ENCODE measurements at places on chromosomes 16 and 17.

DNA sequence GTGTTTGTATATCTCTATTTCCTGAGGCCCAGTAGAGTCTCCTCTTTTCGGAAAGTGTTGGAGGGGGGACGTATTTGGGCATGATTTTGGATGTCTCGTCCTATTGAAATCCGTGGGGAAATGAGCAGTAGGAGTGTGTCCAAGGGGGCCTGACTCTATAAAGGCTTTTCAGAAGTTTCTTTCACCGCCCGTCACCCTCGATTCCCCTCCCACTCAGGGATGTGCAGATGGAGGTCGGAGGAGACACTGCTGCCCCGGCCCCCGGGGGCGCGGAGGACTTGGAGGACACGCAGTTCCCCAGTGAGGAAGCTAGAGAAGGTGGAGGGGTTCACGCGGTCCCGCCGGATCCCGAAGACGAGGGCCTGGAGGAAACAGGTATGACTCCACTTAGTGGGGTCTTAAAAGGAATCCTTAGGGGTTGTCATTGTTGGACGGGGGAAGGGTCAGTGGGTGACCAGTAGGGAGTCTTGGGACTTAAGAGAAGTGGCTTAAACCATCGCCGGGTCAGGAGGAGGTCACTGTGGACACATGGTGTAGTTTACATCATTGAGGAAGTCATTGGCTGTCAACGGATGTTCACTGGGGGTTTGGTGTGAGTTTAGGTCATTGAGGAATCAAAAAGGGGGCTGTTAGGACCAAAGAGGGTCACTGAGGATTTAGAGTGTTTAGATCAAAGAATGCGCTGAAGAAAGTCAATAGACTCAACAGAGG, 424 bp downstream of the MON1B start:
- DNase-seq, result no peak

DNA sequence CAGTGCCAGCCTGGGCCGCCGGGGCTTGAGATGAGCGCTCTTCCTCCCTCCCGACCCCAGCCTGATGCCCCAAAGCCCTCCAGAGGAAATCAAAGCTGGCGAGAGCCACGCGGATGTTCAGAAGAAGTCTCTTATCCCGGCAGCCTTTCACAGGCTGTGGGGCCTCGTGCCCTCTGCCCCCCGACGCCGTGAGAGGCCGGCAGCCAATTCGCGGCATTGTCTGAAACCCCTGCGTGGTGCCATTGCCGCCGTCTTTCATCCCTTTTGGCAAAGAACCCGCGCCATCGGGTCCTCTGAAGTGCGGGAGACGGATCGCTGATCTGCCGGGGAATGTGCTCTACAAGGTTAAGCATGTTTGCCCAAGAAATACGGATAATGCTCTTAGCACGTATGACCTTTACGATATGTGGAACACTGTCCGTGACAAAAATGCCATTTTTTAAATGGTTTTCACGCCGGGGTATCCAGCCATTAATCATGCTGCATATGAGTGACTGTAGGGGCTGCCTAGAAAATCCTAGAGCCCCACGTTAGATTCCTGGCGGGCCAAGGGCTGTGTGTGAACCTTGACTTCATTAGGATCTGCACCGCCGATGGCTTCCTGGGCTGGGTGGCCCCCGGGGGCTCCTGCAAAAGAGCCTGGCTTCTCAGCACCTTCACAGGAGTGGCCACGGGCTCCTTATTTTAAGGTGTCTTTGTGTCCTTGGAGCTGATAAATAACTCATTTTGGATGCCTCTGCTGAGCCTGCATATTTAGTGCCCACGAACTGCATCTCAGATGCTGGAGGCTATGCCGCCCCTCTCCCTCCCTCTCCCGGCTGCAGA, 165.1 kb upstream of the TNRC6C start:
- DNase-seq, result no peak

GRCh38 chr17:58560511-58560910, 46.1 kb upstream of the MTMR4 start:
- no peak for DNase-seq

DNA sequence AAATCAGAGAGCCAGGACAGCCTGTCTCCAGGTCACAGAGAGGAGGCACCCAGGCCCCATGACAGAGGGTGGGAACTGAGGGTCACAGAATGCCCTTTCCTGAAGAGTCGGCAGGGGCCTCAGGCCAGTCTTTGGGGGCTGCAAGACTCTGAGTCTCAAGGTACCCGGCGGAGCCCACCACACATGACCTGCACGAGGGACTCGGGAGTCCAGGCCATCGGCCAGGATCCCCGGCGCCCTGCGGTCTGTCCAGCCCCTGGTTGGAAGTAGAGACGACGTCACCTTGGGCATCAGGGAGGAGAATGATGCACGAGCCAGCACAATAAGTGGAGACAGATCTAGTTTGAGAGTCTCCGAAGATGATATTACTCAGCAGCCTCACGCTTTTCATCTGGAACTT, 234.7 kb upstream of the SDK2 start:
- DNase-seq, result no peak

DNA sequence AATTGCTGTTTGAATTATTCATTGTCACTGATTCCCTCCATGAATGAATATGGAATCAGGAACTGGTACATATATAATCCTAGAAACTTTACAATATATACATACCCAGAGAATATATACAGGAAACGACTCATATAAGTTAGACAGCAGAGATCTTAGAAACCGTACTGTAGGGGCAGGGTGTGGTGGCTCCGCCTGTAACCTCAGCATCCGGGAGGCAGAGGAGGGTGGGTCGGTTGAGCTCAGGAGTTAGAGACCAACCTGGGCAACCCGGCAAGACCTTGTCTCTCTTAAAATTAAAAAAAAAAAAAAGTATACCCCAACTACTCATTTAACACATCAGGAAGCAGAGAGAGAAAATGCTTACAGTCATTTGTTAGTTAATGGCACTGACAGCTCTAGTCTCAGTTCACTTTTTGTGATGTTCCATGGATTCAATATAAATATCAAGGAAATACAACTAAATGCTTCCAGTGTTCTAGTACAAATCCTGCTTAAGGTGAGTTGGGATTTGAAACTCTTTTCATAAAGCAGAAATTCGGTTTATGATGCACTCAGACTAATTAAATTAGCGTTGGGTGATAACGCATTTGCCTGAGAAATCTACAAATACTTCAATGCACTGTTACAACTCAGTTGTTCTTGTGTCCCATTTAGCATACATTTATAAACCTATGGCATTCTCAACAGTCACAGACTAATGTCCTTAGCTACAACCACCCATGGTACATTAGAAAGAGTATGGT, 5.6 kb downstream of the GLG1 start:
- no peak for DNase-seq

GRCh38 chr17:71068408-71068750, 899.0 kb downstream of the KCNJ2 start:
- DNase-seq, result no peak

- peak; percentile 6 for DNase-seq
Measured at GRCh38 chr17:59105852-59106462, 723 bp downstream of the TRIM37 start.

DNA sequence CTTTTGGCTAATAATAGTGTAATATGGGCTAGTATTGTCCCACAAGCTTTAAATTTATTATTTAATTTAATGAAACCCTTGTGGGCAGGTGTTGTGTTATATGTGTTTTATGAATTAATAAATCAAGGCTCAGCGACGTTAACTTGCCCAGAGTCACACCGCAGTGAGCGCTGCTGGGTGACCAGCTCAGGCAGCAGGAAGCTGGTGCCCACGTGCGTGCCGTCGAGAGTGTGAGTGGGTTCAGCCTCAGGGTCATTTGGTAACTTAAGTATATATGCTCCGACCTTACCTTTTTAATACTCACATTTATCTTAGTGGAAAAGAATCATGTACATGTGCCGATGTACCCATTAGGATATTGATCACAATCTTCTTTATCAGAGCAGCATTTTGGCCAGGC, 137.4 kb upstream of the CHMP6 start:
- DNase-seq, result no peak

- DNase-seq, result no peak
Measured at GRCh38 chr16:15605839-15606517, 37.0 kb downstream of the MARF1 start.

- no peak for DNase-seq
Measured at GRCh38 chr17:57108671-57109392, 23.8 kb downstream of the AKAP1 start.

GRCh38 chr16:77579351-77579891, 142.9 kb upstream of the NUDT7 start:
- no peak for DNase-seq

DNA sequence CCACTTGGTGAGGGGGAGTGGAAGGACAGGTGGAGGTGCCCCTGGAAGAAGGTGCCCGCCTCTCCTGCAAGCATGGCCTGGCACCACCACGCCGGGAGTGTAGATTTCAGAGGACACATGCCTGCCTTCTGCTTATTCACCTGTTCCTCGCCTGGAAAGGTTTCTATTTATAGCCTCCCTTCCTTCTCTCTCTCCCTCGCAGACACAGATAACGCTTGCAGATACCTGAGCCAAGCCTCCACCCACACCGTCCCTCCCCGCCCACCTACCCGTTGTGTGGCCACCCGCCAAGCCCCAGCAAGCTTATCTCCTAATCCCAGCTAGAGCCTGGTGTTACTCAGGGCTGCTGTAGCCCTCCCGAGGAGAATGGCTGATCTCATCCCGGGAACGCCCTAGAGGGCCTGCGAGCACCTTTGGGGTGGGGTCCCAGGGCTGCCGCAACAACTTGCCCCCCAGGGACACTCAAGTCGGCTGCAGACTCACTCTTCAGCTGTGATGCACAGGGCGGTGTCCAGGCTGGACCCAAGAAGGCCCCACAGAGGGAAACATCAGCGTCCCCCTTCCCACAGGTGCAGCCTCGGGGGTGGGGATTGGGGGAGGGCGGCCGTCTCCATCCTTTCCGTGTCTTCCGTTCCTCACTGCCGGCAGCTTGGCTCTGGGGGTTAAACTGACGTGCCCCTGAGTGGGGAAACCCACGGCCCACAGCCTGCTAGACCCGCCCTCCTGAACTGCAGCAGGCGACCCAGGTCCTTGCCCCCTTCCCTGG, 1.9 kb upstream of the SNAI3 start:
- DNase-seq, result no peak

GRCh38 chr17:15650741-15651582, 31.5 kb upstream of the FBXW10B start:
- DNase-seq, result no peak

DNA sequence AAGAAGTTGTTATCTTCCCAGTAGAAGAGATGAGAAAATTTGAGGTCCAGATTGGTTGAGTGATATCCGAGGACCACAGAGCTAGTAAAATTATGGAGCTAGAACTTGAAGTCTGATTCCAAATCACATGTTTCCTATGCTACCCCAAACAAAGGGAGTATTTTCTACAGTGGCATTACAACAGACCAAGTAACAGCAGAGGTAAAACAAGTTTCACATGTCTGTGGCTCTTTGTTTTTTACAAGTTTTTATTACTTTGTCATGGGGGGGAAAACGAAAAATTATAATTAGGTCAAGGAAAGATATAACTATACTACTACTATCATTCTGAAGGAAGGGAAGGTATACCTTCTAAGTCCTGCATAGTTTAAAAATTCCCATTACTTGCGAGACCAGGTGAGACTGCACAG, 49.4 kb downstream of the KANSL1 start:
- no peak for DNase-seq

- no peak for DNase-seq
Measured at GRCh38 chr16:80014241-80014939, 413.9 kb upstream of the MAF start.

- DNase-seq, result no peak
Measured at GRCh38 chr16:29854520-29855100, 8.4 kb downstream of the CDIPT start.

DNA sequence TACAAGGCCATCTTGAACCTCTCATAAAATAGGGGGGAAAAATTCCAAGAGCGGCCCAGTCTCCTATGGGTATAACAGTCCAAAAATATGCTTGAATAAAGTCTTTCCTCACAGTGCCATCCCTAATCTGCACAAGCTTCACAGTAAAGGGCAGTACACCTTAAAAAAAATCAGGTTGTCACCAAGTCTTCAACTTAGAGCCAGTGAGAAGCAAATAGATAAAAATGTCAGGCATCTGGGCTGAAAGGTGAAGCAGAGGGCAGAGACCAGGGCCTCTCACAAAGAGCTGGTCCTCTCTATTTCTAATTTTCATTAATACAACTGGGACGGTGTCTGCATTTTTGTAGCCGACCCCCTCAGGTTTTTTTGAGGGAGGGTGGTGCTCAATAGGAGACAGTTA, 82.9 kb downstream of the SSH2 start:
- no peak for DNase-seq

GRCh38 chr17:6521586-6521985, 34.8 kb downstream of the PITPNM3 start:
- no peak for DNase-seq

DNA sequence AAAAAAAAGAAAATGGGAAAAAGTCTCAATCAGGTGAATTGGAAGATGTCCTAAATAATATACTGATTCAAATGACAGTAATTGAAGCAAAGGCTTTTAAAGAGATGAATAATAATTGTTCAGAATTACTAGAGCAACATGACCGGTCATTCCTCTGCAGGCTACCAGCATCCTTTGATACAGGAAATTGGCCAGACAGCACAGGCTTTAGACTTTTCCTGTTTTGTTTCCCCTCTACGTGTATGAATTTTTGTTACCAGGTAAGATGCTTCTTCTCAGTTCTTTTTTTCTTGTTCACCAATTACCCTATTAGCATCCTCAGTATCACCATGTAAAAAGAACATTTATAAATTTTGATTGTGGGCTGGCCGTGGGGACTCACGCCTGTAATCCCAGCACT, 77.5 kb downstream of the RPGRIP1L start:
- DNase-seq, result no peak

DNA sequence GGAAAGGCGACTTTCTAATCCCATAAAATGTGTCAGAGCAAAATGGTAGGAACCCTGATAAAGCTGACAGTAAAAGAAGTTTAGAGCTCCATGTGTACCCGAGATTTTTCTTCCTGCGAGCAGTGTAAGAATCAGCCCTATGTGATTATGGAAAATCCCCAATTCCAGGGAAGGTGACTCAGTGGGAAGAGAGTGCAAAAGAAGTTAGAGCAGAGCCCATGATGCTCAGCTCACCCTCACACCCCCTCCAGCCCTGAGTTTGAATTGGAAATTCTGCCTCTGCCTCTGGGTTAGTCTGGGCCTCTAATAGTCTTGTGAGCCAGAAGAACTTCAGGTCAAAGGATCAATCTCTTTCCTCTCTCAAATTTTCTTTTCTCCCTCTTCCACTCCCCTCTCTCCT, 12.5 kb downstream of the C17orf78 start:
- DNase-seq, result peak; percentile 34

DNA sequence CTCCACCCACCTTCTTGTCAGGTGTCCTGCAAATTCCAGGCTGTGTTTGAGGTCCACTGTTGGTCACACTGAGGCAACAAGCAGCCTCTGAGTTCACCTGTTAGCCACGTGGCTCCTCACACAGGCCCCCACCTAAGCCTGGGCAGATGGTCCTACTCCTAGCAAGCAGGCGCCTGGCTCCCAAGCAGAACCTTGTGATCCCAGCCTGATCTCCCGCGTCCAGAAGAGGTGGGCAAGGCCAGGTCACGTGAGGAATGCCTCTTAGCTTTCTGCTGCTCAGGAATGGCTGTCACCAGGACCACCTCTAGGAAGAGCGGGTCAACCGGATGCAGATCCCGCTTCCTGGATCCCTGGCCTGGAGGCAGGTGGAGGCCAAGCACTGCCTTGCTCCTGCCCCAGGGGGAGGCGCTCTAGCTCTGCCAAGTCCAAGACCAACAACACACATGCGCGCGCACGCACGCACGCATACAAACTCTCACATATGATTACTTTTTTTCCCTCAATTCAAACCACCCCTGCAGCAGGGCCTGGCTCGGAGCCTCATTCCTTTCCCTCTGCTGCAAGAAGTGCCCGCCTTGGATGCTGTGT, 9.5 kb downstream of the CYB561 start:
- no peak for DNase-seq
